ENCODE measurements at places on chromosomes 3 and 15.

- H3K4me1 ChIP-seq: no peaks in the 10 kb centered on the region
- DNase-seq: no peak
- H3K27ac ChIP-seq: no peak overlapping the region
- no peaks in the 10 kb centered on the region for H3K27me3 ChIP-seq
- no peak overlapping the region for H3K4me3 ChIP-seq
These were observed 21.9 kb downstream of the PAQR9 start for GRCh38 chr3:142941373-142942123.

DNA sequence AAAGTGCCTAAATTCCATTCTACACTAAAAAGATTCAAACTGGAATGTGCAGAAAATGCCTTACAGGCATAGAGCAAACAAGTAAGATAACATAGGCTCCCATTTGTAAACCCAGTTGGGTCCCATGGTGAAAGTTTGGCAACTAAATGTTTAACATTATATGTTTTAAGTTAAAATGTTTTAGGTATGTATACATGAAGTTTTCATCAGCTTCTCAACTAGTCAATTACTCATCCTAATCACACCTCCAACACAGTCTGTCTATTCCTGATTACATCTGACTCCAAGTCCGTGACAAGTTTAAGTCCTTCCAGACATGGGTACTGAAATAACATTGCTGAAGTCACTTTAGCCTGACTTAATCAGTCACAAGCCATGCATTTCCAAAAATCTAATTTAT lies 25.0 kb downstream of the MYLK start:
- no peak overlapping the region for H3K4me3 ChIP-seq
- DNase-seq: no peak
- H3K27ac ChIP-seq: peak overlapping the region; percentile 77
- H3K36me3 ChIP-seq: no peaks in the 10 kb centered on the region

GRCh38 chr3:101846709-101847108 lies 2.6 kb upstream of the NFKBIZ start:
- H3K4me3 ChIP-seq: no peak overlapping the region
- H3K4me1 ChIP-seq: peaks cover 6% of the 10 kb centered on the region
- no peaks in the 10 kb centered on the region for H3K27me3 ChIP-seq

DNA sequence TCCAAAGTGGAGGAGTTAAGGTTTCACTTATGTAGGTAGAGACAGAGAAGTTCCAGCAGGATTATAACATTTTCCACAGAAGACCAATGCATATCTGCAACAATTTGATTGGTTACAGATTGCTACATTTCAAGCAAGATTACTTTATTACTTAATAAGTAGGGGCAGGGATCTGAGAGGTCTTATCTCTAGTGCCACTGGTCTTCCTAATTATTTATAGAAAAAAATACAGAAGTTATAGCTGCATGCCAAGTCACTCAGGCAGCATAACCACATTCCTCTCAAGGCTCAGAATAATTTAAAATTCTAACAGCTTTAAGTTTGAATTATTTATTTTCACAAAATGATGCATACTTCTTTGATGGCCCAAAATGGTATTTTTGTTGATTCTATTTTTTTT lies 30.5 kb downstream of the RAD54L2 start:
- H3K27me3 ChIP-seq: no peaks in the 10 kb centered on the region
- no peak overlapping the region for H3K4me3 ChIP-seq
- H3K36me3 ChIP-seq: peaks cover 5% of the 10 kb centered on the region
- peaks cover 4% of the 10 kb centered on the region for H3K4me1 ChIP-seq
- DNase-seq: no peak

DNA sequence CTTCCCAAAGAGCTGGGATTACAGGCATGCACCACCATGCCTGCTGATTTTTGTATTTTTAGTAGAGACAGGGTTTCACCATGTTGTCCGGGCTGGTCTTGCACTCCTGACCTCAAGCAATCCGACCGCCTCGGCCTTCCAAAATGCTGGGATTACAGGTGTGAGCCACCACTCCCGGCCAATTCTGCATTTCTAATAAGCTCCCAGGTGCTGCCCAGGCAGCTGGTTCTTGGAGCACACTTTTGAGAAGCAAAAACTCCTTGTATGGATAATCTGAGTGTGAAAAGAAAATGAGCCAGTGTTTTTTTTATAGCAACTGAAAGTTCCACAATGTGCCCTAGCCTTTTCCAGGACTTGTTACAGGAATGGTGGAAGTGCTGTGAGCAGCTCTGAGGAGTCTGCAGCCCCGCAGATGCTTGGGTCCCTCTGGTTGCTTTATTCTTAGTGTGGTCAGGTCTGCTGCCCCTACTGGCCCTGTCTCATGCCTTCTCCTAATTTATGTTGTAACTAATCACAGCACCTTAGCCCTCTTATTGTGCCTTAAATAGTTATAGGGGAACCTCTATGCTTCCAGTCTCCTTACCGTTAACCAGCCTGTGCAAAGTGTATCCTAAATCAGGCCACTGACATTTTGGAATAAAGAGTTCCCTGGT lies 13.5 kb upstream of the KCNAB1 start:
- peak overlapping the region; percentile 16 for H3K27ac ChIP-seq
- H3K27me3 ChIP-seq: no peaks in the 10 kb centered on the region
- peaks cover 73% of the 10 kb centered on the region for H3K4me1 ChIP-seq
- H3K4me3 ChIP-seq: no peak overlapping the region
- H3K36me3 ChIP-seq: no peaks in the 10 kb centered on the region

DNA sequence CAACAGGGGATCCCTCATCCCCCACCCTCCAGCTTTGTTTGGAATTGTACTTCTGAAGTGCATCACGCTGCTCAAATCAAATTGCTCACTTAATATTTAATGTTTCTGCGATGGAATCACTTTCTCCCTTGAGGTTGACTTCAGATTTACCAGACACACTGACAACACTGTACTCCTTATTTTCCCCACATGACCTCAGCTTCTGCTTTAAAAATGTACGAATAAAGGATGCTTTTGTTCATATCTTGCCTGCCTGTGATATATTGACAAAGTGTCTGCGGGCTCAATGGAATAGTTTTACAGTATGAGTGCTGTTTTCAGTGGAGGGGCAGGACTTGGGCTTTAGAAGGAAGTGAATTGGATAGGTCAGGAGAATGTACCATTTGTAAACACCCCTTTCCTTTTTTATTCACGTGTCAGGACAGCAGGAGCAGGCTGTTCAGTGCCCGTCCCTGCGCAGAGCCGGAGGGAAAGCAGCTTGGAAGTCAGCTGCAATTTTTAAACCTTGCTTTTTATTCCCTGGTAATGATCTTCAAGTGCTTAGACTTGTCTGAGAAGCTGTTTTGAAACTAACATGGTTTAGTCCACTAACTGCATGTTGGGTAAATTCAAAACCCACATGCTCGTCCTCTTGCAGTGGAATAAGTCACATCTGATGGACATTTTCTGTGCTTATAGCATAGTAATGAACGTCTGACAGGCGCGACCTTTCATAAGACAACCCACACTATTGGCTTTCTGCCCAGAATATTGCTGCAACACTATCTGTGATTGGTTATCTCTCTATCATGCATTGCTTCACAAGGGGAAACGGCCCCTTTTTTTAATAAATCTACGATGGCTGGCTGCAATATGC lies 29.9 kb downstream of the MBNL1 start:
- peak overlapping the region; percentile 67 for H3K4me3 ChIP-seq
- no peaks in the 10 kb centered on the region for H3K27me3 ChIP-seq
- DNase-seq: no peak
- H3K27ac ChIP-seq: peak overlapping the region; percentile 83
- H3K36me3 ChIP-seq: no peaks in the 10 kb centered on the region

GRCh38 chr3:193400304-193400703 lies 21.8 kb upstream of the ATP13A5 start:
- H3K27ac ChIP-seq: no peak overlapping the region
- no peaks in the 10 kb centered on the region for H3K4me1 ChIP-seq
- no peak for DNase-seq
- H3K27me3 ChIP-seq: no peaks in the 10 kb centered on the region
- H3K4me3 ChIP-seq: no peak overlapping the region

- no peak for DNase-seq
- no peaks in the 10 kb centered on the region for H3K36me3 ChIP-seq
- no peak overlapping the region for H3K4me3 ChIP-seq
- no peak overlapping the region for H3K27ac ChIP-seq
These were observed 855.3 kb downstream of the TBL1XR1 start for GRCh38 chr3:176341963-176342362.

- no peaks in the 10 kb centered on the region for H3K27me3 ChIP-seq
- no peak overlapping the region for H3K27ac ChIP-seq
- H3K36me3 ChIP-seq: no peaks in the 10 kb centered on the region
- no peak overlapping the region for H3K4me3 ChIP-seq
These were observed 71.8 kb downstream of the KLF15 start for GRCh38 chr3:126285369-126285768.

DNA sequence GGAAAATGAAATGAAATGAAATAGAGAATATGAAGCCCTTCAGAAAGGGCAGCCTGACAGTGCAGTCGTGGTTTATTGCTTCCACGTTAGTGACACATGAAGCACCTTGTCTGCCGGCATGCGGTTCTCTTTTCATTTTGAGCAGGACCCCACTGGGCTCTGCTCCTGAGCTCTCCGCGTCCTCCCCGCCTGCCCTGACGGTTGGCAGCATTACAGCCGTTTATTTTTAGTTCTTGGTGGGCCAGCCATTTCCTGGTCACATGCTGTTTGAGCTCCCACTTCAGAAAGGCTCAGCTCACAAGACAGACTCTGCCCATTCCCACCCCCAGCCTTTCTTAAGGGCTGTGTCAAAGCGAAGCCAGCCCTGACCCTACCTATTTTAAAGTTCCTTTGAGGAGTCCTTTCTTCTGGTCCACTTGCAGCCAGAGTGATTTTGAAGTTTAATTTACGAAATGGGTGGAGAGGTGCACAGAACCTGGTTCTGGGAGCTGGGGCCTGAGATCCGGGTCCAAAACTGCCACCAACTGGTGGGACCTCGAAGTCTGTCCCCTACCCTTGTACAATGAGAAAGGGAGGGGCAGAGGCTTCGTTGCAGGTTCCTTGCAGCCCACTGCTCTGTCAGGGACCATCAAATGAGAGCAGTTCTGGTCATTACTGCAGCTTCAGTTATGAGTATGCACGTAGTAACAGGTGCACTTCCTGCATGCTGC lies 60.1 kb downstream of the MGLL start:
- peak overlapping the region; percentile 58 for H3K4me3 ChIP-seq
- H3K27me3 ChIP-seq: no peaks in the 10 kb centered on the region
- H3K36me3 ChIP-seq: no peaks in the 10 kb centered on the region
- H3K27ac ChIP-seq: peak overlapping the region; percentile 77

- H3K4me1 ChIP-seq: no peaks in the 10 kb centered on the region
- no peak for DNase-seq
- no peaks in the 10 kb centered on the region for H3K27me3 ChIP-seq
- H3K27ac ChIP-seq: no peak overlapping the region
- no peak overlapping the region for H3K4me3 ChIP-seq
- H3K36me3 ChIP-seq: no peaks in the 10 kb centered on the region
These were observed 21.5 kb upstream of the ZBTB38 start for GRCh38 chr3:141346839-141347238.

GRCh38 chr3:101038880-101039279 lies 45.7 kb upstream of the ABI3BP start:
- no peak overlapping the region for H3K27ac ChIP-seq
- no peaks in the 10 kb centered on the region for H3K27me3 ChIP-seq
- H3K4me3 ChIP-seq: no peak overlapping the region
- peaks cover 33% of the 10 kb centered on the region for H3K4me1 ChIP-seq

DNA sequence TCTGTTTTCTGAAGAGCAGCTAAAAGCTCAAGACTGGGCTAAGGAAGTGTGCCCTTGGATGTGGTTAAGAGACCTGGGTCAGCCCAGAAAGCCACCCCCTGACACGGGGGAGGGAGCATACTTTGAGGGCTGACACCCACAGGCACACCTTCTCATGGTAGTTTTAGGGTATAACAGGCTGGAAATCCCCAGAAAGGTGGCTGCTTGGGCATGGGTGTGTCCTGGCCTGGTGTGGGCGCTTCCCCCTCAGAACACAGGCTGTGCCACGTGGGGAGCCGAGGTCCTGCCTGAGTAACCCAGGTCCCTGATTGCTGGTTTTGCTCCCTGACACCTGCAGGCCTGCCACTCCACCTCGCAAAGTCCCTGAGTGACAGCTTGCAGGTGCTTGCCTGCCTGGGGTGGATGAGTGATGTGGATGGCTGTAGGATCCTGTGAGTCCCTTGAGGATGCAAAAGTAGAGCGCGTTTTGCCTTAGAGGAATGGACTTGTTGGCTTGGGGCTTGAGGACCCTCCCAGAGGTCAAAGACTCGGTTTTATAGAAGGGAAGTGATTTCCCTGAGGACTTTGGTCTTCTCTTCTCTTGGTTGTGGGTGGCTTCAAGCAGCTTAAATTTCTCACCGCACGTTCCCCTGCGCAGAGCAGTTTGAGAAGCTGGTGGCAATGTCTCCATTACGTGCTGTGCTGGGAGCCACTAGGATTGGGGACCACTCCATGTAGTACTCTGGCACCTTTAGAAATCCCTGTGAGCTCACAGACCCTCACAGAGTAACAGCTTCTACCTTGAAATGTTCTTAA lies 94.4 kb downstream of the DNASE1L3 start:
- peaks cover 43% of the 10 kb centered on the region for H3K36me3 ChIP-seq
- H3K4me3 ChIP-seq: no peak overlapping the region
- peaks cover 31% of the 10 kb centered on the region for H3K4me1 ChIP-seq
- no peak for DNase-seq

DNA sequence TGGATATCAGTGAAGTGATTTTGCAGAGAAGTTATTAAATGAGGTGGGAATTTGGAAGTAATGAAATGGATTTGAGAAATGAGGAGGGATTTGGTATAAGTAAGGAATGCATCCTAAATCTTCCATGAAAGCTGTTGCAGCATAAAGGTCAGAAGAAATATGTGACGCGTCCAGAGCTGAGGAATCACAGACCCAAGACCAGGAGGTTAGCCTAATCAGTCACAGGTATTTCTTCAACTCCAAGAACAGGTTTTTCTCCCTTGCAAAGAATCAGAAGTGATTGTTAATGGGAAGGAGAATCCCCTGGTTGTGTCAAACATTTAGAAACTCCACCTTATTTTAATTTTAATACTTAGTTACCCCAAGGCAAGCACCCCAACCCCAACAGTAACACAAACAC lies 253.2 kb downstream of the MEX3B start:
- H3K27ac ChIP-seq: no peak overlapping the region
- H3K4me3 ChIP-seq: no peak overlapping the region
- no peaks in the 10 kb centered on the region for H3K27me3 ChIP-seq

DNA sequence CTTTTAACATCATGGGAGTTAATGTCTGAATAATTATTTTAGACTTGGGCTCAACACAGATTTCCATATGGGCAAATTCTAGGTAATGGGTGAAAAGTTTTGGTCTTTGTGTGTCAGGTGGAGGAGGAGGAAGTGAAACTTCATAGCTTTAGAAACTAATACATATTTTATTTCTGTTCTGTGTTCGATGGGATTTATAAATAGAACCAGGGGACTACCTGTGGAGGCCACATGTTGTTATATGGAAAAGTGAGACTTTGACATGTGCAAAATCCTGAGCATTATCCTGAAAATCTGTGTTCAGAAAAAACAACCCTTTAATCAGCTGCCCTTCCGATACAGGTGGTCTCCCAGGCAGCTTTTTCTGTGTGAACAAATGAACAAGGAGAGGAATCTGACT lies 209.5 kb downstream of the SOX2 start:
- DNase-seq: no peak
- H3K36me3 ChIP-seq: no peaks in the 10 kb centered on the region
- no peaks in the 10 kb centered on the region for H3K27me3 ChIP-seq
- no peak overlapping the region for H3K4me3 ChIP-seq

- H3K4me3 ChIP-seq: no peak overlapping the region
- H3K4me1 ChIP-seq: peaks cover 8% of the 10 kb centered on the region
- H3K36me3 ChIP-seq: peaks cover 20% of the 10 kb centered on the region
- DNase-seq: no peak
These were observed 29.9 kb downstream of the FAH start for GRCh38 chr15:80182611-80183261.

Data from thoracic aorta (tissue), 2 donors.